RPMI8226 (cell line): ENCODE measurements at places on chromosomes 3 and 15.
A peak's percentile ranks its signal among the peaks of the same experiment; 100 is the strongest.

- no peak for DNase-seq
These were observed 524.7 kb downstream of the GRM7 start for GRCh38 chr3:7385635-7386034.

DNA sequence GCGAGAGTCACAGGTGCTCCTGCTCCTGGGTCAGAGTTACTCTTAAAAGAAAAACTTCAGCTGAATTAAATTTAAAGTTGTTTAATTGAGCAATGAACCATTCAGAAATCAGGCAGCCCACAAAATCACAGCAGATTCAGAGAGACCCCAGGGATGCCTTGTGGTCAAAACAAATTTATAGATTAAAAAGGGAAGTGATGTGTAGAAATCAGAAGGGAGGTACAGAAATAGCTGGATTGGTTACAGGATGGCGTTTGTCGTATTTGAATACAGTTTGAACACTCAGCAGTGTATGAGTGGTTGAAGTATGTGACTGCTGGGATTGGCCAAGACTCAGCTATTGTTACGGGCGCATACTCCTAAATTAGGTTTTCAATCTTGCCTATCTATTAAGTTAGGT lies 58.6 kb downstream of the UACA start:
- DNase-seq, result no peak

GRCh38 chr15:59017449-59017848 lies 30.0 kb downstream of the RNF111 start:
- DNase-seq, result no peak

DNA sequence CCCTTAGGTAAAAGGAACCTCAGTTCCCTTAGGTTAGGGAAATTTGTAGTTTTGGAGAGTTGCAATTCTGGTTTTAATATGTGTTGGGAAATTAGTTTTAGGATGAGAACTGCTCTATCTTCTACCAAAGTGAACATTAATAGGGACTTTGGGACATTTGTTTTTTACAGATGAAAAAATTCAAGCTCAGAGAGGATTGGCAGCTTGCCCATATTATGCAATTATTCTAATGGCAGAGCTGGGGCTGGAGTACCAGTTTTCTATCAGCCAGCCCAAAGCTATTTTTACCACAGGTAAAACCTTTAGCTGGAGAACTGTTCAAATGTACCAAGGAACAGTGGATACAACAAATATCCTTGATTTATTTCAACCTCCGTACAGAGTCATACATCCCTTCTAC lies 127.0 kb downstream of the CPNE4 start:
- no peak for DNase-seq

GRCh38 chr3:155690921-155691320 lies 54.0 kb downstream of the PLCH1 start:
- no peak for DNase-seq

GRCh38 chr15:50873935-50874361 lies 34.5 kb upstream of the AP4E1 start:
- no peak for DNase-seq

- peak; percentile 55 for DNase-seq
These were observed 11.1 kb downstream of the SLC6A6 start for GRCh38 chr3:14413381-14414071.

DNA sequence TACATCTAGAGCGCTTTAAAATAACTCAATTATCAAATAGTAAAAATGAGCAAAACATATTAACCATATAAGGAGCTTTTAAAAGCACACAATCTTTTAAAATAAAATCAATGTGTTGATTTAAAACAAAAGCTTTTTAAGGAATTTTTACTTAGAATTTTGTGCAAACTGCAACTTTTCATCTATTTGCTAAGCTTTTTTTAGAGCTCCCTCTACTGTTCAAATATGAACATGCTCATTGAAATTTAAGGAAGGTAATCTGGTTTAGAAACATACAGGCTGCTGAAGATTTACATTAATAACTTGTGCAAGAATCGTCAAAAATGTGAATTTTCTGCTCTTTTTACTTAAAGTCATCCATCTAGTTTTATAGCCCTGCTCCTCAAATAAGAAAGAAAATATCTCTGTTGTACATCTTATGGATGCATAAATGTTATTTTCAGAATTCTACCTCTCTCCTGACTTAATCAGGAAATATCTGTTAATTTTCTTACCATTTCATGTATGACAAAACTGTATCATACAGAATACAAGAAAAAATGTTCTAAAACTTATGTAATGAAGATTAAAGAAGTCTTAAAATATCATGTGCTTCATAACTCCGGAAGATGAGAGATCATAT lies 469.4 kb upstream of the ROBO2 start:
- DNase-seq, result peak; percentile 30

DNA sequence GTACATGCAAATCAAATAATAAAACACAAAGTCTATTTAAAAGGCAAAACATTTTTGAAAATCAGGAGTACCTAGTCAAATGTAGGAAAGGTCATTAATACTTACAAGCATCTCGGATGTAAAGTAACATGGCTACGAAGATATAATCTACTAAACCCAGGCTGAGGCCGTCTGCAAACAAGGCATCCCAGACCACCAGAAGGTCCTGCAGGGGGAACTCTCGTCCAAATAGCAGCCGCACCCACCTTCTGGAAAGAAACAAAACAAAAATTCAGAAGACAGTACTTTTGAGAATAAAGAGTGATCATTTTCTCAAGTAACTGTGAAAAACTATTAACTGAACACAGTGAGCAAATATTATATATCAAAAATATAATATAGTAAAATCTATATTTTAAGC lies 423.1 kb downstream of the PLCL2 start:
- DNase-seq, result no peak

DNA sequence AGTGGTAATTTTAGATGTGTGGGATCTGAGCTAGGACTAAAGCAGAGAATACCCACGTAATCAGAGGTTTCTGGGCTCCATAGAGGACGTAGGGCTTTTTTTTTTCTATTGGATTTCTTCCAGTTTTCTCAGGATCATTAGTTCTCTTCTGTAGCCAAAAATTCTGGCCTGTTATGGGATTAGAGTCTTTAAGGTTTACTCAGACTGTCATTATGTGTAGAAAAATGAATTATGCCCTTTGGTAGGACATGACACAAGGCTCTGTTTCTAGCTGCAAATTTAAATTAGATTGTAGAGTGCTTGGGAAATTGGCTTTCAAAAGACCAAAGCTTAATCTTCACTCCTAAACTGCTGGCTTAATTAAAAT lies 1.9 kb downstream of the SETD5 start:
- no peak for DNase-seq

DNA sequence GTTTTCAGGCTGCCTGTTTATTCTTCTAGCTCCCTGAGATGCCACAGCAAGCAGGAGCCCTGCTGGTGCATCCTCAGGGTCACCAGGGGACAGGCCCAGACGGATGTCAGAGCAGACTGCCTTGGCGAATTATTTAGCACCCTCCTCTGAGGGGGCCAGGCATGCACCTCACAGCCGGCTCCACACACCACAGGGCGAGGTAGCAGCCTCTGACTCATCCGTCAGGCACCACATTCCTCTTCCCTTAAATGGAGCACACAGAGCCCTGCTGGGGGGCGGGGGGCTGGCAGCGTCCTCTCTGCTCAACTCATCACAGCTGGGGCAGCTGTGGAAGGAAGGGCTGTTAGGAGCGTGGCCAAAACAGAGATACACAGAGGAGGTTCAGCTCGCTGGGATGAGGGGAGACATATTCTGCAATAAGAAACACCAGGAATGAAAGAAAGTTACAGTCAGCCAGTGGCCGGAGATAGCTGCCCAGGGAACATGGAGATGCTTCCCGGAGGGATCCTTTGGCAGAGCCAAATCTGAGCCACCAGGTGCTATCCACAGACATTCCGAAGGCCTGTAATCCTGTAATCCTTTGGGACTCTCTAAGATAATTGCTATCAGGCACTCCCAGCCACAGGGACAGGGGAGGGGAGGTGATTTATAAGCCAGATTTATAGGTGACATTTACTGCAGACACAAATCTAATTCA lies 13.9 kb upstream of the PRICKLE2 start:
- no peak for DNase-seq

GRCh38 chr3:48528754-48529153 lies 24.8 kb upstream of the SHISA5 start:
- no peak for DNase-seq

DNA sequence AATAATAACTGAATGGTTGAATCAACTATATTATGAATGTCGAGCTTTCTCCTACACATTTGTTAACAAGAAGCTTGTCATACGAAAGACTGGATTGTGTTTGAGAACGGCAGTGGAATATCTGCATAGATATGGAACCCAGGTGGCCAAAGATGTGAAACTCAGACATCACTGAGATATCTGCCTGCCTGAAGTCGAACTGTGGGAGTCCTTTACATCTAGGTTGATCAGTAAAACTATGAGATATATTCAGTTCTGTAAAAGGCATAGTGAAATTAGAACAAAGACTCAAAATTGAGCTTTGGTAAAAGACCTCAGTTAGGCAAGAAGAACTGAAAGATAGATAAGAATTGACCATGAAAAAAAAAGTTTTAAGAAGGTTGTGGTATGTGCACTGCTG lies 41.5 kb upstream of the TOP2B start:
- DNase-seq, result no peak

DNA sequence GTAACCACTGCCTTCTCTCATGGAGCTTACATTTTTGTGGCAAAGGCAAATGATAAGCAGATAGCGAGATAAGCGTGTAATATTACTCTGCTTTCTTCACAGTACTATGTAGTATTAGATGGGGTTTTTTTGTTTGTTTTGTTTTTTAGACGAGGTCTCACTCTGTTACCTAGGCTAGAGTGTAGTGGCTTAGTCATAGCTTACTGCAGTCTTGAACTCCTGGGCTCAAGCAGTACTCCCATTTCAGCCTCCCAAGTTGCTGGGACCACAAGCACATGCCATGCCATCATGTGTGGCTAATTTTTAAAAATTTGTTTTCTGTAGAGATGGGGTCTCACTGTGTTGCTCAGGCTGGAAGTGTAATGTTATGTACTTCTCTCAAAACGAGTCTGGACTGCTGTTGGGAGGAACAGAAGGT lies 22.9 kb downstream of the MBNL1 start:
- peak; percentile 10 for DNase-seq

- no peak for DNase-seq
These were observed 48.6 kb upstream of the AKAP13 start for GRCh38 chr15:85331655-85332285.

DNA sequence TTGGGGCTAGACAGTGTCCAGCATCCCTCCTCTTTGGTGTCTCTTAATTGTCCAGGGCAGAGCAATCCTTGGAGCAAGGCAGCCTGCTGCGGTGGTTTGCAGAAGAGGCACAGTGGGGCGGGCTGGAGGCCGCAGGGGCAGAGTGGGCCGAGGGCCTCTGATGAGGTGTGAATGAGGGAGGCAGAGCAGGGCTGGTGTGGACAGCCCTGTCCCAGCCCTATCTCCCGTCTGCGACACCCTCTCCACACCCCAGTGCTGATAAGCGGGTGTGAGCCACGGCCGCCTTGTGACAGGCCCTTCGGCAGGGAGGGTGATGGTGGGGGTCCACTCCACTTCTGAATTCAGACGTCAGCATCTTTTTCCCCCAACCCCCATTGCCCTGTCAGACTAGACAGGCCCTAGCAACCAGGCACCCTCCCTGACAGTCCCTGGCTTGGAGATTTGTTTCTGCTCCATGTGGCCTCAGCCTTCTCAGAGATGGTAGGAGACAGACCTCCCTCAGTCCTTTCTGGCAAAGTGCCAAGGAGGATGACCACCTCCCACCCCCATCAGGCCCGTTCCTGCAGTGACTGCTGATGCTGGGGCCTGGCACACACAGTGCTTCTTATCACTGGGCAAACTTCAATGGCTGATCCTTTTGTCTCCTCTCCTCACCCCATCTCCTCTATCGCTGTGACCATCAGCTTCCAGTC lies 37.3 kb downstream of the EXOG start:
- no peak for DNase-seq

- no peak for DNase-seq
These were observed 29.5 kb downstream of the GALNT15 start for GRCh38 chr3:16203671-16204629.

DNA sequence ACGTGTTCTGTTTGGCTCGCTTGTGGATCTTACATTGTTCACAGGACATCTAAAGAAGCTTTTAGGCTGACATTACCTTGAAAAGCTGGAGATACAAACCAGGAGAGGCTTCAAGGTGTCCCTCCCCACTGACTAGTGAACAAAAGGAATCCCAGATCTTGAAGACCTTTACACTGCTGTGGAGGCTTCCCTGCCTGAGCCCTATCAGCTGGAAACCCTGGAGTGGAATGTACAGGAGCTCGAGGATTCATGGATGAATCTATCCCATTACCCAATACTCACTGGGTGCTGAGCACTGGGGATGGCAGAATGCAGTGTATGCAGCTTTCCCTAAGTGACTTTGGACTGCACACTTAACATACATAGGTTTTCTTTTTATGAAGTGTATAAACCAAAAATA lies 82.3 kb upstream of the MFGE8 start:
- no peak for DNase-seq

GRCh38 chr3:109268181-109268580 lies 48.1 kb downstream of the DPPA2 start:
- DNase-seq, result no peak

- no peak for DNase-seq
These were observed 31.5 kb upstream of the FAM81A start for GRCh38 chr15:59406446-59406845.

DNA sequence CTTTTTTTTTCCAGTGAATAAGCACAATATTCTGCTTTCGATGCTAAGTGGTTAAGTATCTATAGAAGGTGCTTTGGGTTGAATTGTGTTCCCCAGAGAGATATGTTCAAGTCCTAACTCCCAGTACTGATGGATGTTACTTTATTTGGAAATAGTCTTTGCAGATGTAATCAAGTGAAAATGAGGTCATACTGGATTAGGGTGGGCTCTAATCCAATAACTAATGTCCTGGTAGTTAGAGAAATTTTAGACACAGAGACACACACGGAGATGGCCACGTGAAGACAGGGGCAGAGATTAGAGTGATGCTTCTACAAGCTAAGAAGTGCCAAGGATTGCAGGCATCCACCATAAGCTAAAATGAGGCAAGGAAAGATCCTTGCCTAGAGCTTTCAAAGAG lies 662.3 kb downstream of the NAALADL2 start:
- DNase-seq, result no peak

GRCh38 chr15:40845036-40845435 lies 1.2 kb downstream of the SPINT1 start:
- no peak for DNase-seq

DNA sequence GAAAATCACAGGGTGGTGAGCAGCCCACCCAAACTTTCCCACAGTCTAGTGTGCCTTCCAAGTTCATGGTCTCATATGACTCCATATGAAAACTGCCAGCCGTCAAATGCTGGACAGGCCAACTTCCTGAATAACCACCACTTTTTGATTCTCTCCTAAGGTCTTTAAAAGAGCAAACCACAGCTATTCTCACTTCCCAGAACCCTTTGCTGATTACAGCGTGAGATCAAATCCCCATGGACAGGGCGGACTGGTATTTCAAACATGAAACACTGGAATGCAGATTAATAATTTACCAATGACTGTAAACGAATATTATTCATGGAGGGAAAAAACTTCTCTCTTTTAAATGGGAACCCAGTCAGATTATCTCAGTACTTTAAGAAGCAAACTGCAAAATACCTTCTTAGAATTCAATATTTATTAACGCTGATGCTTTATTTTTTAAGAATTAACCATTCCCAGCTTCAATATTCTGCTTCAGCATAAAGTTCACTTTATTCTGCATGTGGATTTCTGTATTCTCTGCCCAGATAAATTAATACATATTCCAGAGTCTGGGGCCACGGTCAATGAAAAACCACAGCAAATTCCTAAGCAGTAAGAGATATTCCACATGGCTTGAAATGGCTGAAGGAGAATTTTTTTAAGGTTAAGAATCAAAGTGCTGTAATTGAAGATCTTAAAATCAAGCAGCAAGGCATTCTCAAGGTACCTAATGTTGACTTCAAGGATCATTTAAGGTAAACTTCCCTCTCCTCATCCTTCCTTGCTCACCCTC lies 42.9 kb downstream of the MYO1E start:
- no peak for DNase-seq

- DNase-seq, result no peak
These were observed 23.9 kb downstream of the SLC35A5 start for GRCh38 chr3:112585782-112586181.
